ENCODE measurements at places on chromosomes 2 and 18. TPM values are rescaled to one million over a fixed set of nuclear protein-coding genes. Genes with fewer than 3 reads are reported as not detected.

DNA sequence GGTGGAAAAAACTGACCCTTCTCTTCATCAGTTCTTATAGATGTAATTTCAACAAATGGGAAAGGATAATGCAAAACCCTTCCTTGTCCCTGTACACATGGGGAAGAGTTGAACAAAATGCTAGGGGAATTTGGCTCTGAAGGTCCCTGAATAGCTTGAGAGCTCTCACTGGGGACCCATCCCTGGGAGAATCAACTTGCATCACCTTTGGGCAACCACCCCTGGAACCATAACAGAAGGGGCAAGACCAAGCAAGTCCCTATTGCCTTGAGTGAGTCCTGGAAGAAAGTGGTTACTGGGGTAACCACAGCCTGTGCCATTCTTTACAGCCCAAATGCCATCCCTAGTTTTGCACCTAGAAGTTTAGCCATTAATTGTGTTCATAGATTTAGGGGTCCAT is 52.2 kb upstream of the B3GNT2 start:
- no peak for DNase-seq

- peak; percentile 68 for DNase-seq
Observed at GRCh38 chr2:73897240-73897583, 4.4 kb downstream of the ACTG2 start.

Gene MAP3K19
- total RNA-seq, result not detected

Gene TNFAIP6
- 4.9 TPM for total RNA-seq

Gene APCDD1
- total RNA-seq, result 22.7 TPM

DNA sequence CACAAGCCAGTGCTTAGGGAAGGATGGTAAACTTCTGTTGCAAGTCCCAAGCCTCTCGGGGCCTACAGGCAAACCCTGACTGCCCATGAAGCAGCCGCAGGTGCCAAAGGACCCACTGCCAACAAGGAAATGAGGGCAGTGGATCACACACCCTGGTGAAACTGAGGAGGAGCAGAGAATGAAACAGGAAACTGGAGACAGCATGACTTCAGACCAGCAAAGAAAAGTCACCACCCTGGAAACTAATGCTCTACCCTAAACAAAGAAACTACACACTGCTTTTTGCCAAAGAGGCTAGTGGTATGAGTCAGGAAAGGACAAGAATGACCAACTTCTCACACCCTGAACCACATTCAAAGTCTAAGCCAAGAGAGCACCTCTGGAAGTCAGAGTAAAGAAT is 97.2 kb downstream of the MYO5B start:
- DNase-seq, result no peak

DNA sequence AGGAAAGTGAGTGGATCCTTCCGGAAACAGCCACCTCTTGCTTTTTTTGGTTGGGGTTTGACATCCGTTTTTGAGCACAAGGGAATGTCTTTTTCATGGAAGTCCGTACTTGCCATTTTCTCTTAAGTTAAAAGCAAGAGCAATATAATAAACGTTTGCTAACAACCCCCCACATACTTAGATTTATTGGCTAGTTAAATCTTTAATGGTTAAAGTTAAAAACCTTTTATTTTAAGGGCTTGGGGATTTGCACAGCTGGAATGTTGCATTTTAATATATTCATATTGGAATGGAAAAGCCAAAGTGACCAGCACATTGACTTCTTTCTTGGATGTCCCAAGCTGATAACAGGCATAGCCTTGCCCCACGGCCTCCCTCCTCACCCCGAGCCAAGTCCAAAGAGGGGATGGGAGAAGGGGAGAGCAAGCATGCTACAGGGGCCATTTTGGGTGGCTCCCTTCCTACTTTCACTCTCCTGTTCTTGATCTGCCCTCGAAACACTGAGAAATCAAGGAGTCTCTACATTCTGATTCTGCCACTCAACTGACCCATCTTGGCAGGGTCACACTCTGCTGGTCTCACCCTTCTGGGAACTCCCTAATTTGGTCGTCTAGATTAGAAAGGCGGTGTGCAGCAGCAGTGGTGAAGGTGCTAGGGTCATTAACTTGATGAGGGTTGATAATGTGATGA is 48.1 kb upstream of the PKDCC start:
- no peak for DNase-seq

DNA sequence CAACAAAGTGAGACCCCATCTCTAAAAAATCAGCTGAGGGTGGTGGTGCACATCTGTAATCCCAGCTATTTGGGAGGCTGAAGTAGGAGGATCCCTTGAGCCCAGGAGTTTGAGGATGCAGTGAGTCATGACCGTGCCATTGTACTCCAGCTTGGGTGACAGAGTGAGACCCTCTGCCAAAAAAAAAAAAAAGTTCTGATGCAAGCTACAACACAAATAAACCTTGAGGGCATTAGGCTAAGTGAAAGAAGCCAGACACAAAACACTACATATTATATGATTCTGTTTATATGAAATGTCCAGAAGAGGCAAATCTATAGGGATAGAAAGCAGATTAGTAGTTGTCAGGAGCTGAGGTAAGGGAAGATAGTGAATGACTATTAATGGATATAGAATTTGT is 13.0 kb downstream of the YWHAQ start:
- DNase-seq, result no peak

DNA sequence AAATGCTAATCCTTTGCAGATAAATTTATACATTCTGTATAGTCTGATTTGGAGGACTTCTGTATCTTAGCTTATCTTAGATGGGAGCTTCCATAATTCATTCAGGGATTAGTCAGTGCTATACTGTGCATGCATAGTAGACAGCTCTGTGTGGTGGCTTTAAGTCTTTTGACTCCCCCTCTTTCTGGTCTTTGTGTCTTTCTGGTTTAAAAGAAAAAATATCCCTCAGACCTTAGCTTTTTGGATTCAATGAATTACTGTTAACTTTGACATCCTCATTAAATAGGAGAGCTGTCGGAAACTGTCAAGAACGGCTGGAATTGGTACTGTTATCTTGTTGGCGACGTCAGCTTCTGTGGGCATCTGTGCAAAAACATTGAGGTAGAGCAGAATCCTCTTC is 130.4 kb downstream of the SPTBN1 start:
- no peak for DNase-seq

DNA sequence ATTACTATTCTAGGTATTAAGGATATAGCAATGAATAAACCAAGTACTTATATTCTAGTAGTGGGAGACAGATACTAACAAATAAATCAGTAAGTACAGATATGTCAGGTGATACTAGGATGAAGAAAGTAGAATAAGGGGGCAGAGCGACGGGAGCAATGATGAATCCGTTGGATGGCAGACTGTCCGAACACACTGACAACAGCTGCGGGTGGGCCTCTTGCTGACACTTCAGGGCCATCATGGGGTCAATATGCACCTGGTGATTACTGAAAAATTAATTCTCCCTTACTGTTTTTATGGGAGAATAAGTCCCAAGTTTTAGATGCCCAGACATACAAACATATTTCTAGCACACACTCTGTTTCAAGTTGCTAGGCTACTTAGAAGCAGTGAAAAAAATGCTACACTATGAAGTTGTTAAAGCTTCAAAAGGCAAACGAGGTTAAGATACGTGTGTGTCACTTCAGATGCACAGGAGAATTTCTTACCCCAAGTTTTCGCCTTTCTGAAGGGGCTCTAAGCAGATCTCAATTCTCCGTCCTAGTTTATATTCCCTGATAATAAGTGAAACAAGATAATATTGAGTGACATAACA is 78.7 kb downstream of the USP40 start:
- DNase-seq, result no peak

Gene SERPINB10
- total RNA-seq, result not detected

Gene SIX2
- not detected for total RNA-seq

GRCh38 chr2:199464606-199465352 is 7.0 kb upstream of the SATB2 start:
- DNase-seq, result no peak

GRCh38 chr2:156476850-156477206 is 40.6 kb downstream of the GPD2 start:
- no peak for DNase-seq

- DNase-seq, result peak; percentile 52
Observed at GRCh38 chr2:28401411-28401810, 8.8 kb downstream of the FOSL2 start.

Gene CCDC74B
- 3.9 TPM for total RNA-seq

- no peak for DNase-seq
Observed at GRCh38 chr18:79896738-79897137, 54.7 kb downstream of the SLC66A2 start.
